ENCODE measurements at places on chromosomes 5 and 9.

DNA sequence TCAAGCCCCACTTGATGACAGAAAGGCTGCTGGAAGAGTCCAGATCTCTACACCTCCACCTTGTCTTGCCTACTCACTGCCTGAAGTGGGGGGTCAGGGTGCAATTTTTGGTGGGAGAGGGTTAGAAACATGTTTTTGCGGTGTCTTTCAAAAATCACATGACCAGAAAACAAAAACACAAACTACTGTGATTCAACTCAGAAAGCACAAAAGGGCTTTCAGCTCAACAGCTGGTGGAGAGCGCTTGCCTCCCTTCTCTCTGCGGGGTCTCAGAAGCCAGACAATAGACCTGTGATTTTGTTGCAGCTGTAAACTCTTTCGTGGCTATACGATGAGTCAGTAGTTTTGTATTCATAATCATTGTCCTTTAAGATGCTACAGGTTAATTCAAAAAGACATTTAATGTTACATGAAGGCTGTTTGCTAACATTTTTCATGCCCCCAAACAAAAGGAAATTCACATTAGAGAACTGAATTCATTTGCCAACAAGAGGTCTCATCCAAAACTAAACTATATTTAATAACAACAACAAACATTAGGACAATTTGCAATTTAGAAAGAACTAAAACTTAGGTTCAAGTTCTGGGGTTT lies 172.6 kb upstream of the RAI14 start:
- DNase-seq = no peak

- no peak for DNase-seq
These were observed 108.3 kb downstream of the FAM174A start for GRCh38 chr5:100643473-100643872.

DNA sequence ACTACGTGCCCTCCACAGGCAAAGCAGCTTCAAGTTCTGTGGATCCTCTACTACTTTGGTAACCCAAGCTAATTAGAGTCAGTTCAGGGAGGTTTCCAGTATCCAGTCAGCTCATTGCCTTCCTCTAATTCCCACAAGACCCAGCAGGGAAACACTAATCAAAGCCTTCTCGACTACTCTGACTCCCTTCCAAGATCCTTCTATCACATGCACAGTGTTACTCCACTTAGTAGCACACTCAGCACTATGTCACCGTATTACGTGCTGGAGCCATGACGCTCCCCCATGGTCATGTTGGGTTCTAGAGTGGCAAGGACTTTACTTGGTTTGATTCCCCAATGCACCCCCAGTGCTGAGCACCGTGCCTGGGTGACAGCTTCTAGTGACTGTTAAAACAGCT lies 53.0 kb downstream of the DCP2 start:
- DNase-seq = no peak

- no peak for DNase-seq
These were observed 4.3 kb downstream of the RAI14 start for GRCh38 chr5:34660444-34660843.

- peak; percentile 14 for DNase-seq
These were observed 1.4 kb downstream of the MARCHF3 start for GRCh38 chr5:127028822-127029457.

GRCh38 chr5:76236684-76237083 lies 153.5 kb downstream of the SV2C start:
- no peak for DNase-seq

- DNase-seq = no peak
These were observed 9.5 kb downstream of the GZMK start for GRCh38 chr5:55033568-55033967.

GRCh38 chr5:131400585-131400984 lies 136.7 kb downstream of the CDC42SE2 start:
- no peak for DNase-seq

- DNase-seq = no peak
These were observed 536.8 kb downstream of the BNC2 start for GRCh38 chr9:16333691-16334090.

GRCh38 chr5:91110686-91111085 lies 272.4 kb downstream of the ARRDC3 start:
- DNase-seq = no peak

DNA sequence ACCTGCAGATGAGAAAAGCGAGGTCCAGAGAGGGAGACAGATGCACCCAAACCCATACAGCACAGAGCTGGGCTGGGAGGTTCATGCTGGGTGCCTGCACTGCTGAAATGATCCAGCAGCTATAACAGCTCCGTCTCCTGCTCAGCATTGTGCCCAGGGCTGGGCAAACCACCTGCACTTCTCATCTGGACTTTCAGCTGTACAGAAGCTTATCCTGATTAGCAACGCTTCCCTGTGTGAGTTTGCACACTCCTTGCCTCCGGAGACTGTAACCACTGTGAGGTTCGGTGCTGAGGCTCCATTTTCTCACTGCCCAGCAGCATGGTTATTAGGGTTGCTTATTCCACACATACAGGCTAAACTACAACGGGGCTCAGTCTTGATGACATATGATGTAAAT lies 326.1 kb downstream of the ASTN2 start:
- DNase-seq = no peak

- no peak for DNase-seq
These were observed 3.4 kb downstream of the KIAA1958 start for GRCh38 chr9:112489876-112490666.

- DNase-seq = no peak
These were observed 131.1 kb downstream of the ZCCHC7 start for GRCh38 chr9:37251452-37251851.

- no peak for DNase-seq
These were observed 73.9 kb downstream of the PIK3R1 start for GRCh38 chr5:68289498-68289897.

DNA sequence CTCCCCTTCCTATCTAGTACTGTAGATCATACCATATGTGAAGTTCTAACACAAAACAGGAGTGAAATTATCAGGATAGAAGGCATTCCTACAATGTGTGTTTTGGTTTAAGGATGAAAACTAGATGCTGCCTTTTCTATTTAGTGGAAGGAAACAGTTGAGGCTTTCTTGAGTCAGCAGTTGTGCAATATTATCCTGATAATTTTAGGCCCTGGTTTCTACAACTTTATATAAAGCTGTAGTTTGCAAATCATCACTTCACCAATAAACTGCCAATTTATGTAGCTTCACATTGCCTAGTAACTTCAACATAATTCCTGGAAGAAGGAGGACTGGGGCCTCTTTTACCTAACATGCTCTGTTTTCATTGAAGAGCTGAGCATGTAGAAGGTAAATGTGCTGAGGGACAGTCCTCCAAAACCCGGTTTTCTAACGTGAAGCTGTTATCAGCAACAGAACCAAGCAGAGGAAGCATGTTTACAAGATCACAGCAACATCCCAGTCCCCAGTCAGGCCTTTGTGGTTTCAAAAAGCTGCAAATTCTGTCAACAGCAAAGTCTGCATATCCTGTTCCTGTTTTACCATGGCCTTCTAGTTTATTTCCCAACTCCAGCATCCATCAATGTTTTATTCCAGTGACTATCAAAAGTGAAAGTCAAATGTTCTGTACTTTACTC lies 513.4 kb upstream of the MEF2C start:
- DNase-seq = no peak

- no peak for DNase-seq
These were observed 128.0 kb upstream of the KLF9 start for GRCh38 chr9:70542311-70542931.

GRCh38 chr5:73380710-73381589 lies 67.6 kb downstream of the FOXD1 start:
- no peak for DNase-seq

GRCh38 chr9:136763649-136764035 lies 676 bp downstream of the LCN15 start:
- no peak for DNase-seq

GRCh38 chr5:151388960-151389359 lies 41.6 kb upstream of the SLC36A2 start:
- DNase-seq = no peak

DNA sequence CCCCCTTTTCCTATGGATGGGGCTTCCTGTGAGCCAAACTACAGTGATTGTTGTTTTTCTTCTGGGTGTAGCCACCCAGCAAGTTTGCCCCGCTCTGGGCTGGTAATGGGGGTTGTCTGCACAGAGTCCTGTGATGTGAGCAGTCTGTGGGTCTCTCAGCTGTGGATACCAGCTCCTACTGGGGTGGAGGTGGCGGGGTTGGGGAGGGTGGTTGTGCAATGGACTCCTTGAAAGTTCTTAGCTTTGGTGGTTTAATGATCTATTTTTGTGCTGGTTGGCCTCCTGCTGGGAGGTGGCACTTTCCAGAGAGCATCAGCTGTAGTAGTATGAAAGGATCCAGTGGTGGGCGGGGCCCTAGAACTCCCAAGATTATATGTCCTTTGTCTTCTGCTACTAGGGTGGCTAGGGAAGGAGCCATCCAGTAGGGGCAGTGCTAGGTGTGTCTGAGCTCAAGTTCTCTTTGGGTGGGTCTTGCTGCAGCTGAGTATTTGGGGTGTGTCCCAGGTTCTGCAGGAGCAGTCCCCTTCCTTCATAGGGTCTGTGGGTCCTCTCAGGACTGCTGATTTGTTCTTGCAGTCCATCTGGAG lies 275.6 kb upstream of the PAPPA start:
- DNase-seq = no peak

- no peak for DNase-seq
These were observed 16.7 kb upstream of the SLC36A1 start for GRCh38 chr5:151430731-151431130.

GRCh38 chr9:76365028-76365427 lies 29.2 kb downstream of the RFK start:
- DNase-seq = no peak

GRCh38 chr9:71767163-71767775 lies 1.0 kb downstream of the CEMIP2 start:
- no peak for DNase-seq

DNA sequence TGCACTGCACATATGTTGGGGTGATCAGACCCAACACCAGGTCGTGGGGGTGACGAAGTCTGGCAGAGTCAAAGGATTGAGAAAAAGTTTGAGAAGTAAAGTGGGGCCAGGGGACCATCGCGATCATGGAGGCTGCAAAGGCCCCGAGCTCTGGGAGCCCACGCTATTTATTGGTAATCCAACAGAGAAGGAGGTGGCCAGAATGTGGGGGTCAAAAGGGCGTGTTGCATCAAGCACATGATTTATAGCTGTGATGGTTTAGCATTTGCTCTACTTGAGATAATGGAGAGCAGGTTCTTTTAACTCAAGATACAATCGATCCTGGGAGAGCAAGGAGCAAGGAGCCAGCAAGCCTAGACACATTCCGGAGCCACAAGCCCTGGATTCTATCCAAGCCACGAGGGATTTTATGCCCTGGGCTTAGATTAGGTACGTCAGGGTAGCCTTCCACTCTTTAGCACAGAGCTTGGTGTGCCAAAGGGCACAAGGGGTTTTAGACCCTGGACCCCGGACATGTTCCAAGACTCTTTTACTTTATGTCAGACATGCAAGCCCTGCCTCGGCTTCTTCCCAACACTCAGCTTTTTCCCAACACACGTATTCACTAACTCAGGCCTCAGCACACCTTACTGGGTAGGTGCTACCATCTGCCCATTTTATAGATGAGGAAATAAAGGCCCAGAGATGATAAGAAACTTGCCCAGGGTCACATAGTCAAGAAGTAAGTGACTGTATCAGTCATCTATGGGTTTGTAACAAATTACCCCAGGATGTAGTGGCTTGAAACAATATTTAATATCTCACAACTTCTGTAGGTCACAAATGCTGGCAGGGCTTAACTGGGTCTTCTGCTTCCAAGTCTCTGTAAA lies 39.5 kb downstream of the NSUN2 start:
- no peak for DNase-seq

DNA sequence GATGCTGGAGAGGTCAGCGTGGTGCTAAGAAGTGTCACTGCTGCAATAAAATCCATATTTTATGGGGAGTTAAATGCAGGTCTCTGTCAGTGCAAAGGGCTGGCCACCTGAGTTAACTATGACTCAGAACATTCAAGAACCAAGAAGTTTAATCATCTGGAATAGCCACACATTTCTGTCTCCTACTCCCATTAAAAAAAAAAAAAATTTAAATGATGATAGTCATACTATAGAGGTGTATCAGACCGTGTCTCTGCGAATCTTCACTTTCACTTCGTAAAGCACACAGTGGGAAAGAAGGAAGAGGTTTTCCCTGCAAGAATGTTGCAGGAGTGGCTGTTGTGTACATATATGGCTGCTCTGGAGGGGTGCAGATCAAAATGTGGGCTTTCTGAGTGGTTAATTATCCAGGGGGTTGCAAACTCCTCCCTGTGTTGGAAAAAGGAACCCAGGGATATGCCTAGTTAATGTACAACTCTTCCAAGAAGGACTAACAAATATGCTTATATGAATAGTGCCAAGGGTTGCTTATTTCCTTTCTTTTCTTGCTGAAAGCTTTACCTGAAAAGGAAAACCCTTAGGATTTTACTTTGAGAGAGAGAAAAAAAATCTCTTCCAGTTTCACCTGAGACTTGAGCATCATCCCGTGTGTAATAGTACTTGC lies 1.5 kb downstream of the CDH6 start:
- DNase-seq = no peak

DNA sequence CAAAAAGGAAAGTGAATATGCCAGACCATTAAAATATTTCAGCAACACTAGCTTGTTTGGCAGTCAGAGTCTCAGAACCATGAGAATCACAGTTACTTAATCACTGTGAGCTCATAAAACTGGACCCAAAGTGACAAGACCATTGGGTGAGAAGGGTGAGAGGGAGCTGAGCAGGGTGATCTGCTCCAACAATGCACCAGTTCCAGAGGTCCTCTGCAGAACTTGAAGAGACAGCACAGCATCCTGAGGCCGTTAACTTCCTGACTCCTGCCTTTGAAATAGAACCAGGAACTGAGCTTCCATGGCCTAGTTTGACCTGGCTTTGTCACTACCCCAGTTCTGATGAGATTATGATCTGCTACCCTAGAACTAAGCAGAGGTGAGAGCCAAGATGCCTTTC lies 57.4 kb downstream of the NFIB start:
- DNase-seq = no peak

GRCh38 chr9:34139477-34140146 lies 13.1 kb upstream of the DCAF12 start:
- DNase-seq = peak; percentile 44

- no peak for DNase-seq
These were observed 6.9 kb upstream of the EXOC3 start for GRCh38 chr5:435961-436640.

DNA sequence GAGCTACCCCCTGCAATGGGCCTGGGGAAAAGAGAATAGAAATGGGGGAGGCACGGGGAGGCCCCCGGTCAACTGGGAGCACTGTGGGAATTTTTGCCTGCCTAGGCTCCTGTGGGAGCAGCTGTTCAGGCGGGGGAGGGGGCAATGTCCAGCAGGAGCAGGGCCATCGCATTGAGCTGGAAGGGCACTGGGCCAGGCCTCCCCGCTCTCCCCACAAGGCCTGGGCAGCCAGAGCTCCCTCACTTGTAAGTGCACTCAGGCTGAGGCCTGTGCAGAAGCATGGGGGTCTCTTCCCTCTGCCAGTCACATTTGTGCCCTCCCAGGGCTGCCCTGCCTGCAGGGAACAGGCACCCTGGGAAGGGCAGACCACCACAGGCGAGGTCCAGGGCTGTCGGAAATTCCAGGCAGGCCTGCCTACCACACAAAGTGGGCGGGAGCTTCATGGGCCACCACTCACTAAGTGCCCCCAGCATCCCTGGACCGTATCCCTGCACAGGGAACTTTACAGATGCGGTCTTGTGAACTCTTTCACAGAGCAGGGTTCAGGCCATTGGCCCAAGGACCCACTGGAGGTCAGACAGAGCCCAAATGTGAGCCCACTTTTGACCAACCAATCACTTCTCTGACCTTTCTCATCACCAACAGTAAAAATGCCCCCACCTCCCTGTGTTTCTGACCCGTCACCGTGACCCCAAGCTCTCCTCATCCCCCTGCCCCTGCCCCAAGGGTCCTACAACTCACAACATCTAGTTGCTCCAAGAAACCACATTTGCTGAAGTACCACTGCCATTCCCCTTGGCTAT lies 1.0 kb upstream of the CFAP157 start:
- DNase-seq = no peak

GRCh38 chr5:134648425-134649162 lies at the start of gene SEC24A:
Gene SEC24A, plus strand, starts transcription at chr5:134648785. Its CDS starts 292 bp downstream, at chr5:134649077.
- peak; percentile 84 for DNase-seq

Data from head of caudate nucleus (tissue), 42 donors.